NCI-H2081 (cell line): ENCODE measurements at places on chromosomes 6 and 20.

- DNase-seq = no peak
These were observed 11.2 kb downstream of the NEU1 start for GRCh38 chr6:31851485-31851832.

DNA sequence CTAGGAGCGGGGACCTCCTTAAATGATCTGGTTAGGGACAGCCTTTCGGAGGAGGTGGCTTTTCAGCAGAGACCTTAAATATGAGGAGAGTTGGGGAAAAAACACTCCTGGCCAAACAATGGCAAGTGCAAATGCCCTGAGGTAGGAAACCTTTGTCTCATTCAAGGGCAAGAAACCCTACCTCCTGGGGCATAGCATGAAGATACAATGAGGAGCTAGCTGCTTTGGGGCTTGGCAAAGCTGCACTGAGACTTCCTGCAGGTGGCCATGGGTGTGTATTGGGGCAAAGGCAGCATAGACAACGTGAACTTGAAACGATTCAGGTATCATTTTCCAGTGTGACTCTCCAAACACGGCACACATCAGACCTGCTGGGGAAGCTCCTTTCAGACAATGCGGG, 30.7 kb downstream of the PMEPA1 start:
- DNase-seq = peak; percentile 37

DNA sequence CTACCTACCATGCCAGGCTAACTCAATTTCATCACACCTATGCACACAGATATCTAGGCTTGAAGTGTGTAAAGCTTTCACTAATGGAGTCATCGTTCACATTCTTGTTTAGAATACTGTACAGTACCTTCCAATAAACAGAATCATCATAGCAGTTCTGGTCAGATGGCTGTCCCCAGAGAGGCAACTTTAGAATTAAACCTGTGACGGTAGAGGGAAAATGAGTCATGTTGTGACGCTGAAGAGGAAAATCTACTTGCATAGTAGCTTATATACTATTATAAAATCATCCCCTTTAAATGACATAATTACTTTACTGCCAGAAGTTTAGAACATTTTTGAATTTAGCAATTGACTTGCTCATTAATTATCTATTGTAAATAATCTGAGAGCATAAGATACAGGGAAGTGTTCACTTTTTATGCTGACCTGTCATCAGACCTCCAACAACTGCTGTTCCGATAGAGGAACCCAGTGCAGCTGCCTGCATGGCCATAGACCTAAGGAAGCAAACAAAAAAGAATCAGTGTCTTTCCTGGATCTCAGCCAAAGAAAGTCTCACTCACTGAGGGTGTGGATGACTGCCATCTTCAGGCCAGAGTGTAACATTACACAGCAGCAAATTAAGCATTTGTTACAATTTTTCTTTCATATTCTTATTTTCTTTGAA, 29.8 kb downstream of the RHAG start:
- DNase-seq = peak; percentile 81

GRCh38 chr6:10417681-10418104, 2.8 kb upstream of the TFAP2A start:
- no peak for DNase-seq

GRCh38 chr20:32970973-32971300, 33.3 kb downstream of the SUN5 start:
- no peak for DNase-seq

- no peak for DNase-seq
These were observed 12.1 kb downstream of the SYNGAP1 start for GRCh38 chr6:33431880-33432541.

DNA sequence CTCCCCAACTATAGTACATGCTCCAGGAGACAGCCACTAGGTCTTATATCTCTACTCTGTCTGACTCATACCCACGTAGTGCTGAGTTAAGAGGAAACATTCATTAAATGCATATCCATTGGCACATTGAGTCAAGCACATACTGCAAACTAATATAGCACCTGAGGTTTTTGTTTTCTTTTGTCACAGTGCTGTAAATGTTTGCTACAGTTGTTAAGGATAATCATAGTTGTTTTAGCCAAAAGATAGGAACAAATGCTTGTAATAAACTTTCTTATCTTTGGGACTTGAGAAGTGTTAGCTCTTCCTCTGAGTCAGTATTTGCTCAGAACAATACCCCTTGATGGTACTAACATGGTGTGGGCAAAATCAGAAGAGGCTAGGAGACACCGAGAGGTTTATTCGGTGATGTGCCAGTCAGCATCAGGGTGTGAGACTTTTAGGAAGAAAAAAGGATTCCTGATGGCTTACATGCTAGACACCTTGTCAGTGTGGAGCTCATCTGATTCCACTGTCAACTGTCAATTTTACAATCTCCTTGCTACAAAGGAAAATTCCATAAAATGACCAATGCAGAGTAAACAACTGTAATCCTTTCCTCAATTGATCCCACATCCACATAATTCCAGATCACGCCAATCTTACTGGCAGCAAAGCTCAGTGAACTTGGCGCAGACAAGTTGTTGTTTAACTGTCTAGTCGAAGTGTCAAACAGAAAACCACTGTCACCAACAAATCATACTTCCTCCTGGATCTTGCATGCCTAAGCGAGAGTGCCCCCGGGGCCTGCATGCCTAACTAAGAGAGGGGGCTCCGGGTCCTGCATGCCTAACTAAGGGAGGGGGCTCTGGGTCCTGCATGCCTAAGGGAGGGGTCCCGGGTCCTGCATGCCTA, 36.1 kb downstream of the ELOVL2 start:
- DNase-seq = no peak

- no peak for DNase-seq
These were observed 560.6 kb downstream of the COL12A1 start for GRCh38 chr6:74645108-74645849.

DNA sequence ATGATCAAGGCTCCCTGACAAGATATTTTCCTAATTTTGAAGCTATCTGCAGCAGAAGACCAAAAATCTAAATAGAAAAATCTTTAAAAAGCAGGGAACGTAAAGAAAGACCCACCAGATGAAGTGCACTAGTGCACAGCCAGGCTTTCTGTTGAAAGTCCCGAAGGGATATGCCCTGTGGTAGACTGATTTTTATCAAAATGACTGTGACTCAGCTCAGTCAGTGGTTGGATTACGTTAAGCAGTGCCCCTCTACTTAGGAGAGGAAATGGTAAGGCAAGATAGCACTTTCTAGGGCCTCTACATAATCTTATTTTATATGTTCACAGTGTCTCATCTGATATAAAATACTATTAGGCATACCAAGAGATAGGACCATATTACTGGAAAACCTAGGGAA, 123.4 kb upstream of the RAB32 start:
- DNase-seq = no peak
